ENCODE measurements at places on chromosomes 2 and 18.

DNA sequence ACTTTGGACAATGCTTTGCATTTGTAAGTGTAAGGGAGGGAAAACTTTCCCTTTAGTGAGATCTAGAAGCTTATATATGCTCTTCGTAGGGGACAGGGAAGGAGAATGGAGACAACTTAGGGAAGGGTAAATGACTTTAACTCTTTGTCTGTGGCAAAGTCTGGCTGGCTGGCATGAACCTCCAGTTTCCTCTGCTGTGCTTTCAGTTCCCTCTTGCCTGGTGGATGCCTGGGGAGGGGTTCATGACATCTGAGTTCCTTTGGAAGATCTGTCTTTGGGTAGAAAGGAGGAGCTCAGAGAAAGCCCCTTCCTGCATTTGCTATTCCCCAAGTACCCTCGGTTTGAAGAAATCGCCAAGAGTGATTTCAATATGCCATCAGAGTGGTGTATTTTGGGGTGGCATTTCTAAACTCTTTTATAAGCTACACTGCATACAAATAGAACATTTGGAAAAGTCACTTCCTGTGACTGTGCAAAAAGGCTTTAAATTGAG is 143.6 kb downstream of the VAPA start:
- DNase-seq = no peak

DNA sequence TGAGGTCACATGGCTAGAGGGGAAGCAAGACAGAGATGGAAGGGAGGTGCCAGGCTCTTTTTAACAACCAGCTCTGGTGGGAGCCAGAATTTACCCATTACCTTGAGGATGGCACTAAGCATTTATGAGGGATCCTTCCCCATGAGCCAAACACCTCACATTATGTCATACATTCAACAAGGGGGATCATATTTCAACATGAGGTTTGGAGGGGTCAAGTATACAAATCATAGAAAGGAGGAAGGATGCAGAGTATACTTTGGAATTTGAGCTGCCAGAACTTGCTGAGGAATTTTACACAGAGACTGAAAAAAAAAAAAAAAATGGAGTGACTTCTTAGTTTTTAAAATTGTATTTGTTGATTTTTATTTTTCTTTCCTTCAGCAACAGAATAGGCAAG is 891.4 kb downstream of the CCDC85A start:
- no peak for DNase-seq

- DNase-seq = no peak
Measured at GRCh38 chr2:113229795-113230194, 48.9 kb downstream of the PAX8 start.

DNA sequence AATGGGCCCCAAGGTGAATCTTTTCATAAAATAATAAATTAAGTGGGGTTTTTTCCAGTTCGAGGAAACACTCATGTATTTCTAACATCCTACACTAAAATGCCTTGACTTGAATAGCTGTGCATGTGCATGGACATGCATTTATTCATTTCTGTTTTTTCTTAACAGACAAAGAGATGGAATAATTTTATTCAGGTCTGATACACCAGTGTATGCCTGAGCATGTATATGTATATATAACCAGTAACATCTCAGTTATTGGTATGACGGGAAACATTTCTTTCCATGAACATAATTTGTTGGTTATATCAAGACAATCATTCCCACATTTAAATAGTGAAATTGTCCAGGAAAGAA is 468.7 kb upstream of the TNP1 start:
- DNase-seq = no peak

DNA sequence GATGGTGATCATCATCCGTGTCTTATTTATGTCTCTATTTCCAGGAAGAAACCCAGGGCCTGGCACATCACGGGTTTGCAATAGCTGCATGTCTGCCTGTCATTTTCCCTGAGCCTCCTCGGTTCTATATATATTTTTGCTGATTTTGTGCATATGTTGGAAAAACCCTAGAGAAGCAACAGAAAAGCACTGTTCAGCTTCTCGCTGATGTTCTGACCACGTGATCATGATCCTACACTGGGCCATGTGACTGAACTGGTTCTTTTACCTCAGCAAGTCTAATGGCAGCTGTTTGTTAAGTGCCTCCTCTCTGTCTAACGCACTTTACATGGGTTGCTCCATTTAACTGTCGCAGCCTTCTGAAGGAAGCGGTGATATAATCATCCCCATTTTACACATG is 71.3 kb downstream of the CMPK2 start:
- no peak for DNase-seq

DNA sequence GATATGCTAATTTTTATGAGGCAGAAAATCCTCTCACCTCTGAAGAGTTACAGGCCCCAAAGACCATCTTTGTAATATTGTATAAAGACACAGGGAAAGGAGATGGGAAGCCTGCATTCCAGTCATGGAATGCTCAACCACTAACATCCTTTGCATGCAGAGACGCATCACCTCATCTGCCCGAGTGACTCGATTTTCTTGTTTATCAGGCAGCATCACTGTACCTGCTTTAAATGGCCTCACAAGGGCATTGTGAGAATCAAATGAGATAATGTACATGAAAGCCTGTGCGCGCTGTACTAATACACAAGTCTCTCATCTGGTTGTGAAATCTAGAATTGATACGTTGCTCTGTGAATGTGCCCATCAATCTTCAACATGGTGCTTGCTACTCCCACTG is 10.2 kb upstream of the TMEM247 start:
- DNase-seq = no peak

- DNase-seq = no peak
Measured at GRCh38 chr2:135586148-135586547, 54.9 kb downstream of the R3HDM1 start.

- no peak for DNase-seq
Measured at GRCh38 chr2:229947544-229947943, 25.2 kb downstream of the FBXO36 start.

DNA sequence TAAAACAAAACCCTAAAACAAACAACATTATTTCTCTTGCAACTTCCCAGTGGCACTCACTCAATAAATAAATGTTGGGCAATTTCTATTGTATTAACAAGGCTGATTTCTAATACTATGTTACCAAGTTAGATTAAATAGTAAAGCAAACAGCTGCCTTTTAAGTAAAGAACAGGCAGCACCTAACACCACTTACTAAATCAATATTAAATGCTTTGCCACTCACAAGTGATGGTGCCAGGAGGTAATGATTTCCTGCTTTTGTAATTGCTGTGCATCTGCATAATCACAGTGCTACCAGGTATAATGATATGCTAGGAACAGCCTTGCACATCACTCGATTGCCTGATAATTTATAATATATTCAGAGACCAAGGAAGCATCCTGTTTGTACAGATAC is 276.5 kb downstream of the NBAS start:
- no peak for DNase-seq
